ENCODE measurements at places on chromosomes 7 and 10.

DNA sequence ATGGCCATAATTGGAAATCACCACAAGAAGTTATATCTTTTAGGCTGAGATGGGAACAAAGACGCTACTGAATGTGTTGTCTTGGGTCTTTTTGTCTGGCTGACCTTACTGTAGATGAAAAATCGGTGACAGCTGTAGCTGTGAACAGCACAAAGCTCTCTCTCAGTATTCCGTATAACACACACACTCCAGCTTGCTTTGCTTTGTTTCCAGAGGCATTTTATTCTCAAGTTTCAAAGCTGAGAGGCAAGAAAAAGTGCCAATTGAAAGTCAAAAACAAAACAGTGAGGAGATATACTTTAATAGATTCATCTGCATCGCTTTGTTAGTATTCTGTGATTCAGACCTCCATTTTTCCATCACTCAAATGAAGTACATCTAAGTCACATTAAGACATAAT, 39.6 kb upstream of the CABCOCO1 start:
- no peak for DNase-seq

DNA sequence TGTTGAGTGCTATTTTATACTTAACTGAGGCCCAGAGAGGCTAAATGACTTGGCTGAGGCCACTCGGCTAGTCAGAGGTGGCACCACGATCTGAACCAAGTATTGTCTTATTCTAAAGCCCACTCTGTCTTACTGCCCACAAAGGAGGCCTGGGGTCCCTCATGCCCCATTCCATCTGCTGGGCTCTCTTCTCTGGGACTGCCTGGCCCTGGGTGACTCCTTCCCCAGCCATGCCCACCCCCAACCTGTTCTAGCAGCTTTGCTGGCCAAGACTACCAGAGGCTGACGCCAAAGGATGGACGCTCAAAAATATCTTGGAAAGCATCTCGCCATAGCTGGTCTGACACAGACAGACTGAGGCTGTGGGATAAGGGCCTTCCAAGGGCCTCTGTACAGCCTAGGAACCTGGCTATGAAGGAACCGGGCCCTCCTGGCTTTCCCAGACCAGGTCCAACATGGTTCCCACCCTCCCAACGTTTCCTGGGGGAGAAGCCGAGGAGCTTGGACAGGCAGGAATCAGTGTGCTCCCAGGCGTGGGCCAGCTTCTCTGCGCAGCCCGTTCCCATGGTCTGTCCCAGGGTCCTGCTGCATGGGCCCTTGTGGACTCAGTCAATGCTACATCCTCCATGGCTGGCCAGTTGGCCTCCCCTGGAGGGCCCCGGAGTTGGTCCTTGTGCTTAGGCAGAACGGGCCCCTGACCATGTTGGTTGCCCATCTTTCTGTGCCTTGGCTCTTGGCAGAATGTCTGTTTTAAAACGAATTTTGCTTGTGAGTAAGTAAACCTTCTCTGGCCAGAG, 11.7 kb downstream of the HSPA12A start:
- no peak for DNase-seq

GRCh38 chr7:90611115-90611514, 15.0 kb downstream of the CDK14 start:
- DNase-seq, result no peak

DNA sequence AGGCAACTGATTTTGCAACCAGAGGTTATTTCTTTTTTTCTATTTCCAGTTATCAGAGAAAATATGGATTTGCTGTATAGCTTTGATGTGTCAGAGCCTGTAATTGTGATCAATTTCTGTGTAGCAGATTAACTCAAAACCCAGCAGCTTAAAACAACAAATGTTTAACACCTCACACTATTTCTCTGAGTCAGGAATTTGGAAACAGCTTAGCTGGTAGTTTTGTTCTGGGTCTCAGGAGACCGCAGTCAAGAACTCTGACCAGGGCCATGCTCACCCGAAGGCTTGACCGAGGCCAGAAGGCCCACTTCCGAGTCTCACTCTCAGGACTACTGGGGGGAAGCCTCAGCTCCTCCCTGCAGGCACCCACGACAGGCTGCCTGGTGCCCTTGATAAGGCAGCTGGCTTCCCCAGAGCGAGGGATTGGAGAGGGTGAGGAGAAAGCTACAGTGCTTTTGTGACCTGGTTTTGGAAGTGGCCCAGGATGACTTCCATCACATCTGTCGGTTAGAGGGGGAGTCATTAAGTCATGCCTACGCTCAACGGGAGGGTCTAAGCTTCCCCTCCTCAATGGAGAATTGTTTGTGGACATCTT, 105.7 kb upstream of the SHH start:
- DNase-seq, result no peak

GRCh38 chr7:82012453-82012852, 242.6 kb upstream of the HGF start:
- no peak for DNase-seq

Data from SIG-M5 (cell line).